ENCODE measurements at places on chromosomes 13 and 19.
A peak's percentile ranks its signal among the peaks of the same experiment; 100 is the strongest.

- peak; percentile 4 for DNase-seq
These were observed 63.8 kb upstream of the RXFP2 start for GRCh38 chr13:31675440-31675953.

DNA sequence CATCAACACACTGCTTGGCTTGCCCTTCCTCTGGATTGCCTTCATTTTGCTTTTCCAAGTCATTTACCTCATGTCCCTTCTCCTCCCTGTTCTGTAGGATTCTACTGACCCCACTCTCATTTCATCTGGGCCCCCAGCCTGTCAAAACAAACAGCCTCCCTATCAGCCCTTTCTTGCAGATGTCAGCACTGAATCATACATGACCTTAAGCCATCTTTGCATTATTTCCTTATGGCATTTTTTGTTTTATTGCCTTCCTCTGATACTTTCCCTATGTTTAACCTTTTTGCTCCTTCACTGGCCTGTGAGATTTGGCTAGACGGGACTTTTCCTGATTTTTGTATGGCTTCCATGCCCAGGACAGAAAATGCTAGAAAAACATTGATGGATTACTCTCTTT is 8.7 kb downstream of the LRCH1 start:
- DNase-seq = peak; percentile 33

DNA sequence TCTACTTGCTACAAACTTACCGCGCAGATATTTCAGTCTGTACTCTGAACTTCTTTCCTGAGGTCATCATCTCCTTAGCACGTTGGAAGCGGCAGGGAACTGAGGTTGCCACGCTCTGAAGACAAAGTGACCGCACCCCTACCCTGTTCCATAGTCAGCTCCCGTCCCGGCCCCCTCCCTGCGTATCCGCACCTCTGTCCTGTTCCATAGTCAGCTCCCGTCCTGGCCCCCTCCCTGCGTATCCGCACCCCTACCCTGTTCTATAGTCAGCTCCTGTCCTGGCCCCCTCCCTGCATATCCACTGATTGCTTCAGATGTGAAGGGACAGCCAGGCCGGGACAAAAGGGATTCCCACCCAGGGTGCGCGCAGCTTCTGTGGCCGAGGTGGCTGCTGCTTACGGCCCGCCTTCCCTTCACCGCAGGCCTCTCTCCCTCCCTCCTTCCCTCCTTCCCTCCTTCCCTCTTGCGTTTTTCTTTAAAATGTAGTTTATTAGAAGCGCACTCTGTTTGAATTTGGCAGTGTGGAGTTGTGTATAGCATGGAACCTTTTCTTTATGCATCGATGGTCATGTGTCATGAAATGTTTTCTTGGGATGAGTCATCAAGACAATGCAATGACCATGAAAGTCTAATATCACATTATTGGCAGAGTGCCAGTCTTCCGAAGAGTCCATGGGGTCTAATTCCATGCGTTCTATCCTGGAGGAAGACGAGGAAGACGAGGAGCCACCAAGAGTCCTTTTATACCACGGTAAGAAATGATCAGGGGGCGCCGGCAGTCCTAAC is 21.9 kb upstream of the NDUFS7 start:
- DNase-seq = peak; percentile 69

- DNase-seq = no peak
These were observed 27.0 kb upstream of the MIER2 start for GRCh38 chr19:371501-372168.

DNA sequence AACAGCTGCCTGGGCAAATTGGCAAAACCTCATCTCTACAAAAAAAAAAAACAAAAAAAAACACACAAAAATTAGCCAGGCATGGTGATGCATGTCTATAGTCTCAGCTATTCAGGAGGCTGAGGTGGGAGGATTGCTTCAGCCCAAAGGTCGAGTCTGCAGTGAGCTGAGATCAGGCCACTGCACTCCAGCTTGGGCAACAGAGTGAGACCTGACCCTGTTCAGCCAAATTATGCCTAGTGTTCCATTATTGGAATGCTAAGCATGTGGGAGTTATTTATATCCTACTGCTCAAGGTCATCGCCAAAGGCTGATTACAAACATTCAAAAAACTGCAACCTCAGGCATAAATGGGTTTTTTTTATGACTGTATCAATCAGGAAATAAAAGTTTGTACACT is 1251.0 kb upstream of the PCDH9 start:
- DNase-seq = no peak

Measured in brain microvascular endothelial cell (primary cell).